ENCODE measurements at places on chromosomes 6 and 20. TPM values are rescaled to one million over a fixed set of nuclear protein-coding genes. Genes with fewer than 3 reads are reported as not detected.

Gene HSPA1L
- total RNA-seq = 0.85 TPM

Gene ARHGAP40
- not detected for total RNA-seq

Gene DUSP22
- 40.8 TPM for total RNA-seq

DNA sequence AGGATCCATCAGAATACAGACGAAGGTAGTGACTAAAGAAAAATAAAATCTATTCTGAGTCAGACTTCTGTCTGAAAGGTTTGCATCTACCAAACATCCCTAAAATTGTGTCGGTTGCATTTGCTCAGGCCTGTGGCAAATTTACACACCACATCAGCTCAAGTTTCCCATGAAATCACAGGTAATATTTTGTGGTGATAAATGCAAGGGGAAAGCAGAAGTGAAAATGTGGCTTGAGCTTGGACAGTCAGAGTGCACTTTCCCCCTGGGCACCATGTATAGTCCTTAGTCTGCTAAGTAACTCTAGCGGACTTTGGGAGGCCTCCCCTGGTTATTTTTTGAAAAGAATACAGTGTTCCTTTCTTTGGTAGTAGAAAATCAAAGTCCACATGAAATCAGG is 159.1 kb downstream of the PKHD1 start:
- DNase-seq = no peak

DNA sequence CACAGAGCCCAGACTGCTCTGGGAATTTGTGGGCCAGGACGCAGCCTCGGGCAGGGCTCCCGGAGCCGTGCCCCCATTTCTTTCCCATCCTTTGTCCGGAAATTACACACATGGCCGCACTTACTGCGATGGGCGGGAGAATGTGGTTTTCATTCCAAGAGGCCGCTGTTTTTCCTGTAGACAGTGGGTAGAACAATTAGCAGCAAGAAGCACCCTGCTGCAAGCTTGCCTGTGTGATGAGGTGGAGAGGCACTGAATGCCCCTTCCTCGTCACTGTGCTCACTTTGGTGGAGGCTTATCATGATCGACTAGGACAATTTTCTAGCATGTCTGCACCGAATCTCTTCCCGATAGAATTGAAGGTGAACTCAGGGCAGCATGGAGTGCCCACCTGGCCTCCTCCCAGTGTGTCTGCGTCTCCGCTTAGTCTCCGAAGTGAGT is 102.8 kb downstream of the DACT2 start:
- DNase-seq = no peak

DNA sequence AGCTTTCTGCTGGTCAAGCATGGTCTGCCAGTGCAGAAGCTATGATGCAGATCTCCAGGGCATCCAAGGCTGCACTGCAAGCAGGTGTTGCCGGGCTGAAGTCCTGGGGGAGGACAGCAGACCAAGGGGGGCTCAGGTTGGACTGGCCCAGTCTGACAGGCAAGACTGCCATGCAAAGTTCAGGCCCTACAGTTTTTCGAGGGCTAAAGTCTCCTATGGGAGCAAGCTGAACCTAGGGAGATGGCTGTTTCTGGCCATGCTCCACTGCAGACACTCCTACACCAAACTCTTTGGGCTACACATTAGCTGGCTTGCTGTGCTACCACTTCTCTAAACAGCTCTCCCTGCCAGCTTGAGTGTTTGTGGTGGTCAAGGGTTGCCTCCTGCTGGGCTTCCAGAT is 130.0 kb upstream of the SYNCRIP start:
- no peak for DNase-seq

Data from dermis blood vessel endothelial cell (primary cell).